ENCODE measurements at places on chromosomes 6 and 20. TPM values are rescaled to one million over a fixed set of nuclear protein-coding genes. Genes with fewer than 3 reads are reported as not detected.

MEP1A gene
- total RNA-seq: not detected

GNAS-AS1 gene
- 0.33 TPM for total RNA-seq

ANGPT4 gene
- under 0.01 TPM for total RNA-seq

PSORS1C2 gene
- not detected for total RNA-seq

DNA sequence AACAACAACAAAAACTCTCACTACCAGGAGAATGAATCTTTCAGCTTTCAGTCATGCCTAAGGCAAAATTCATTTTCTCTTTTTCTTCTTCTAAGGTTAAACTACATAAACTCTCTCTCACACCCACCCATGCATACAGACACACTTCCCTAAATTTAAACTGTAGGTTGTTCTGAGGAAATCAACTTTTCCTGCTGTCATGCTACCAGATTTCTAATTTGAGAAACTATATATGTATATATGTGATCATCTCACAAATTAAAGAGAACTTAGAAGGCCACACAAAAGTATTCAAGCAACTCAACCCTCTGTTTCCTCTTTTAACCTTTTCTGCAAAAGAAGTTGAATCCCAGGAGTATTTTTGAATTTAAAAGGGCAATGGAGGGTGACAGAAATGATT, 532.5 kb downstream of the KIF16B start:
- no peak overlapping the region for H3K4me3 ChIP-seq
- H3K27ac ChIP-seq: no peak overlapping the region
- no peak for DNase-seq
- no peaks in the 10 kb centered on the region for H3K4me1 ChIP-seq
- H3K27me3 ChIP-seq: no peaks in the 10 kb centered on the region

- no peak overlapping the region for H3K27ac ChIP-seq
- no peak for DNase-seq
- H3K36me3 ChIP-seq: no peaks in the 10 kb centered on the region
- no peak overlapping the region for H3K4me3 ChIP-seq
- no peaks in the 10 kb centered on the region for H3K4me1 ChIP-seq
- no peaks in the 10 kb centered on the region for H3K27me3 ChIP-seq
Observed at GRCh38 chr6:111849298-111849697, 24.0 kb downstream of the FYN start.

- no peak for DNase-seq
- H3K27ac ChIP-seq: no peak overlapping the region
- no peak overlapping the region for H3K4me3 ChIP-seq
- no peaks in the 10 kb centered on the region for H3K27me3 ChIP-seq
- no peaks in the 10 kb centered on the region for H3K4me1 ChIP-seq
Observed at GRCh38 chr6:119055069-119055468, 23.4 kb downstream of the FAM184A start.

Measured in fibroblast of lung (primary cell).